ENCODE measurements at places on chromosomes 16 and 17.

DNA sequence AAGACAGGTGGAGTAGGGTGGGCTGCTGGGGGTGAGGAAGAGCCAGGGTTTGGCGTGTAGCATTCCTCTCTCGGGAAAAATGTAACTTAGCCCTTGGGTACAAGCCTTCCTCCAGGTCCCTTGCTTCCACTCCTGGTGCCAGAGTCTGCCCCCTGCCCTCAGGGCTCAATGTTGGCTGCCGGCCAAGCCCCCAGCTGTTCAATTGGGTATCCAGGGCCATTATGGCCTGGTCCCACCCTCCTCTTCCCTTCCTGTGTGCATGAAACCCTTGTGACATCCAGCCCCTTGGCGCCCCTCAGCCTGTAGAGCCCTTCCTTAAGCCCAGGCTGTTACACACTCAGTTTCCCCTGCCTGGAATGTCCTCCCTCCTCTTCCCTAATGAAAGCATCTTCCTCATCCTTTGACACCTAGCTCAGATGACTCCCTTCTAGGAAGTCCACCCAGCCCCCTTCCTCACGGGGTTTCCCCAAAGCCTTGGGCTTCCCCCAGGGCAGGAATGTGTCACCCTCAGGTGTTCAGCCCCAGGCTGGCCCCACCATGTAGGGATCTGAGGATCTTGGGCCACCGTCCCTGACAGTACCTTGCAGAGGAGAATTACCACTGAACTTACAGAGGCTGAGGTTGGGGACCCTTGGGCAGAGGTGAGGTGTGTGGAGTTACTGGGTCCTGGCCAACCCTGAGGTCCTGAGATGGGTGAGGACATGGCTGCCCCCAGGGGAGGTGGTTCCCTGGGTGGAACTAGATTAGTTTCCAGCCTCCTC is 30.0 kb downstream of the B9D1 start:
- DNase-seq = no peak

DNA sequence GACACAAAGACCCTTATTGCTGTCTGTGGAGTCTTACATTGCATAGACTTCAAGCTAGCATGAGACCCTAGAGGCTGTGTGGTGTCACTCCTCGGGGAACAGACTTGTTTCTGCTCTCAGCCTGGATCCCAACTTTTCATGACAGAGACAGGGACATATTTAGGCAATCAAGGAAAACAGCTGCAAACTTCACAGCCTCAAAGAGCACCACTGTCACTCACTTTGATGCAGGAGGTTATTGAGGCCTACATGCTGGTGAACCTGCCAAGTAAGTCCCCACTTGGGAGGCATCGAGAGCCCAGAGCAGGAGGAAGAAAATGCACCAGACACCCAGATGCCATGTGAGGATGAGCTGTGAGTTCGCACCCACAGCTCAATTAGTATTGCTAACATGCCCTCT is 10.3 kb downstream of the CBLN1 start:
- no peak for DNase-seq

- no peak for DNase-seq
Observed at GRCh38 chr17:51362811-51363585, 102.7 kb downstream of the UTP18 start.

DNA sequence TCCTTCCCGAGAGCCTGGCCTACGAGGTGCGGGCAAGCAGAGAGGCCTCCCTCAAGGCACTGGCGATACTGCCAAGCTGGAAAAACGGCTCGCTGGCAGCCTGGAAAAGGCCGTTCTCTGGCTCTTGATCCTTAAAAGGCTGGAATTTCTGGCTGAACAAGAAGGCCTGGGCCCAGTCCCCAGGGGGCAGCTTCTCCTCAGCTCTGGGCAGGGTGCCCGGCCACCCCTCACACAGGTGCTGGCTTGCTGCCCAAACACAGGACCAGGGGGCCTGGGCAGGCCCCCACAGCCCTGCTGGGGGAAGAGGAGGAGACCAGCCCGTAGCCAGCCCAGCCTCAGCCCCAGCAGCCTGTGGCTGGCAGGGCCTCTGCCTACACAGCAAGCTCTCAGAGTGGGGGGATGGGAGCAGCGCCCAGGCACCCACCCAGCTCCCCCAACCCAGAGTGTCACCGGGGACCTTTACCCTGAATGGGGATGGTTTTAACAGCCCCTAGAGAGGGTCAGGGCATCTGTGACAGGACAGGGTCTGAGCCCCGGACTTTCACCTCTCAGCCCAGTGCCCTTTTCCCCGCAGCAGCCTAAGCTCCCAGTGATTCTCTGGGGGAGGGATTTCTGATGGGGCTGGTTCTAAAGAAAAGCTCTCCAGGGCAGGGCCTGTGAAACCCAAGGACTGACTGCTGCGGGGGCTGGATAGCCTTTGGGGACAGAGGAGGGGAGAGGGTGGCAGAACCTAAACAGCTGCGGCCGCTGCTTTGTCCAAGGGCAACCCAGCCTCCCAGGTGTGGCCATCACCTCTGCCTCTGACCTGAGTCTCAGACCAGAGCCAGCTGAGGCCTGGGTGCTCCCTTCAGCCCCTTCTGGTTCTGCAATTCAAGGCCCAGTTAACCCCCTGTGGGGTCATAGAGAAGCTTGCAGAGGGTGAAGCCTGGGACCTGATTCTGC is 38.6 kb upstream of the TOB1 start:
- no peak for DNase-seq

GRCh38 chr17:50451943-50452629 is 16.6 kb downstream of the CHAD start:
- no peak for DNase-seq

DNA sequence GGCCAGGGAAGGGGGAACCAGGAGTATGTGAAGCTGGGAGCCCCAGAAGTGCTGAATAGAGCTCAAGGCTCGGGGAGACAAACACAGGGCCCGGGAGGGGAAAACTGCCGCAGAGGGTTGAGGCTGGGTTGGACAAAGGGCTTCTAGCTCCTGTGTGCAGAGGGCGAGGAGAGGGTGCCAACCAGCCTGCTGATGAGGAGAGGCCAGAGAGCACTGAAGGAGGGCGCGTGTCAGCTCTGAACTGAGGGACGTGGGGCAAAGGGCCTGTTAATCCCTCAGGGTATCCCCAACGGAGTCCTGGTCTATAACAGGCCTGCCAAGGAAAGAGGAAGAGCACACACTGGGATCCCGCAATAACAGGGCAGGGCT is 151.3 kb downstream of the C16orf78 start:
- DNase-seq = no peak

GRCh38 chr16:89202422-89203215 is 2.3 kb upstream of the SLC22A31 start:
- DNase-seq = no peak

- DNase-seq = no peak
Observed at GRCh38 chr17:75308732-75309629, 19.7 kb upstream of the SLC25A19 start.

DNA sequence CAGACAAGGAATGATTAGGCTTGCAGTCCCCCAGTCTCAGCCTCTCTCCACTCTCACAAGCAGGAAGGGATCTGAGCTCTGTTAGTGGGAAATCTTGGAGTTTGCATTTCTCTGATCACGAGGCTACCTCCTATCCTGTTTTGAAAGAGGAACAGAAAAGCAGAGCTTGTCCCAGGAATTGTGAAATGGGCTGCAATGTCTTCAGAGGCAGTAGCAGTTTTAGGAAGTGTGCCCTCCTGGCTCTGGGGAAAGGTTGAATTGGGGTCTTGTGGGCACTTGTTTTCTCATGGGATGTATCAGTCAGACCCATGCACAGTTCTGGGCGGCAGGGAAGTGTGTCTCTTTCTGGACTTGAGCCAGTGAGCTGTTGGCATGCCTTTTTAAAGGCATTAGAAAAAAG is 22.8 kb downstream of the NUP85 start:
- DNase-seq = no peak

Data from CD4-positive, alpha-beta T cell treated with Interleukin-2 at 100 ng/mL for 4 hours (primary cell).